Cardiac septum (tissue), 1 donor: ENCODE measurements at places on chromosomes 16 and 17. TPM values are rescaled to one million over a fixed set of nuclear protein-coding genes. Genes with fewer than 3 reads are reported as not detected.

- DNase-seq = no peak
Measured at GRCh38 chr17:82235056-82235774, 6.4 kb downstream of the SLC16A3 start.

The PGAP6 gene
- total RNA-seq = 42.8 TPM

GRCh38 chr17:57549468-57549867 is 195.6 kb downstream of the CCDC182 start:
- no peak for DNase-seq

The TMEM238L gene
- not detected for total RNA-seq

DNA sequence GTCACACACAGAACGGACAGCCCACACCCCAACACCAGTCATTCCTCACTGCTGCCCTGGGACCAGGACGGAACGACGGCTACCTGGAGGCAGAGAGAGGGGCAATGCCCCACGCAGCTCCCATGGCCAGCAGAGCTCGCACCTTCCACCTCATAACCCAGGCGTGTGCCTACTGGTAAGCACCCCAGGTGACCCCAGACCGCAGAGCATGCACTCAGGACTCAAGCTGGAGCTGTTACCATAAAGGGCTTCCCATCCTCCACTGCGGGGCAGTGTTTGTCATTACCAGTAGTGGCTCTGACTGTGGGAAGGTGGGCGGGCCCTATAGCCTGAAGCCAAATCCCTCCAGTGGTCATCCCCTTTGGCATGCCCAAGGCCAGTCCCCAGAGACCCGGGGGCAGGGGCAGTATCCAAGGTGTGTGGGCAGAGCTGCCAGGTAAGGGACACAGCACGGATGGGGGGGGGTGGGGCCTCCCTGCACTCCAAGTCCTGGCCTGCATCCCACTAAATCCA is 4.7 kb upstream of the BCAR1 start:
- no peak for DNase-seq
